Activated CD8-positive, alpha-beta memory T cell treated with anti-CD3 and anti-CD28 coated beads, Interleukin-2, amount 10 ng/mL, durations not matched to agents 7 days and 5 days (primary cell): ENCODE measurements at places on chromosomes 16 and 17. TPM values are rescaled to one million over a fixed set of nuclear protein-coding genes. Genes with fewer than 3 reads are reported as not detected.

The CCDC78 gene
- total RNA-seq = 2.9 TPM

The CDH11 gene
- not detected for total RNA-seq

The MT4 gene
- not detected for total RNA-seq

The TM4SF5 gene
- not detected for total RNA-seq

The CD300E gene
- not detected for total RNA-seq

The KRTAP4-9 gene
- total RNA-seq = not detected

GRCh38 chr17:47325176-47325575 lies 1.4 kb downstream of the EFCAB13 start:
- H3K4me1 ChIP-seq = peaks cover 15% of the 10 kb centered on the region
- H3K4me3 ChIP-seq = peak overlapping the region; percentile 98
- H3K36me3 ChIP-seq = peaks cover 1% of the 10 kb centered on the region
- H3K27me3 ChIP-seq = peaks cover 20% of the 10 kb centered on the region

DNA sequence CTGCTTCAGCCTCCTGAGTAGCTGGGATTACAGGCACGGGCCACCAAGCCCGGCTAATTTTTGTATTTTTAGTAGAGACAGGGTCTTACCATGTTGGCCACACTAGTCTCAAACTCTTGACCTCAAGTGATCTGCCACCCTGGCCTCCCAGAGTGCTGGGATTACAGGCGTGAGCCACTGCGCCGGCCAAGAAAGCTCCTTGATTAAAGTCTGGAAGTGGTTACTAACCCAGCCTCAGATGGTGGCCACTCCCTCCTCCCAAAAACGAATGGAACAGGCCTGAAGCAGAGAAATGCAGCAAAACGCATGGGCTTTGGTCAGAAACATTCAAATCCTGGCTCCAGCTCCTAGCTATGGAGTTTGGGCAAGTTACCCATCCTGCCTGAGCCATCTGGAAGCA lies 11.3 kb downstream of the FKBP10 start:
- no peak overlapping the region for H3K4me3 ChIP-seq
- H3K36me3 ChIP-seq = no peaks in the 10 kb centered on the region
- no peak for DNase-seq
- no peaks in the 10 kb centered on the region for H3K4me1 ChIP-seq
- no peak overlapping the region for H3K27ac ChIP-seq

DNA sequence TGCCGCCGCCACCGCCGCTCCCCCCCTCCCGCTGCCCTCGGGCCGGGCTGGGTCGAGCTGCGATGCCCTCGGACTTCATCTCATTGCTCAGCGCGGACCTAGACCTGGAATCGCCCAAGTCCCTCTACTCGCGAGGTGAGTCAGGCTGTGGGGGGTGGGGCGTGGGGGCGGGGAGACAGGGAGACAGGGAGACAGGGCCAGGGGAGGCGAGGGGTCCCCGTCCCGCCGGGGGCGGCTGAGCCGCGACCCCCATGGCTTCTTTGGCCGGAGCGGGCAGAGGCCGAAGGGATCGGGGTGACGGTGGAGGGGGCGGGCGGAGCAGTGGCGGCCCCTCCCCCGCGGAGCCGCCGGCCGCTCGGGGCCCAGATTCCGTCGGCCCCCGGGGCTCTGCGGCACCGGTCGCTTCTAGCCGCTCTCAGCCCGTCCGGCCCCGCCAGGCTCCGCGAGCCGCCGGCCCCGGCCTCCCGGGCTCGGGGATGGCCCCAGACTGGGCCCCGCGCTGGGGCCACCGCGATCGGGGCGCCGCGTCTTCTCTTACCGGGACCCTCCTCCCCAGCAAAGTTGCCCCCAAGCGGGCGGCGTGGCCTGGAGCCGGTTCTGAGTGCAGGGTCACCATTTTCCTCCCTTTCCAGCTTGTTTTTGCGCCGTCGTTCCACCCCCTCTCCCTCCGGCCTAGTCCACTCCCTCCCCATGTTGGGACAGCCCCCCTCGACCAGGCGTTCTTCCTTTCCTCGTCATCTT lies 644 bp downstream of the NFAT5 start:
- DNase-seq = peak; percentile 63
- no peaks in the 10 kb centered on the region for H3K27me3 ChIP-seq
- H3K4me3 ChIP-seq = peak overlapping the region; percentile 99
- peaks cover 4% of the 10 kb centered on the region for H3K36me3 ChIP-seq

DNA sequence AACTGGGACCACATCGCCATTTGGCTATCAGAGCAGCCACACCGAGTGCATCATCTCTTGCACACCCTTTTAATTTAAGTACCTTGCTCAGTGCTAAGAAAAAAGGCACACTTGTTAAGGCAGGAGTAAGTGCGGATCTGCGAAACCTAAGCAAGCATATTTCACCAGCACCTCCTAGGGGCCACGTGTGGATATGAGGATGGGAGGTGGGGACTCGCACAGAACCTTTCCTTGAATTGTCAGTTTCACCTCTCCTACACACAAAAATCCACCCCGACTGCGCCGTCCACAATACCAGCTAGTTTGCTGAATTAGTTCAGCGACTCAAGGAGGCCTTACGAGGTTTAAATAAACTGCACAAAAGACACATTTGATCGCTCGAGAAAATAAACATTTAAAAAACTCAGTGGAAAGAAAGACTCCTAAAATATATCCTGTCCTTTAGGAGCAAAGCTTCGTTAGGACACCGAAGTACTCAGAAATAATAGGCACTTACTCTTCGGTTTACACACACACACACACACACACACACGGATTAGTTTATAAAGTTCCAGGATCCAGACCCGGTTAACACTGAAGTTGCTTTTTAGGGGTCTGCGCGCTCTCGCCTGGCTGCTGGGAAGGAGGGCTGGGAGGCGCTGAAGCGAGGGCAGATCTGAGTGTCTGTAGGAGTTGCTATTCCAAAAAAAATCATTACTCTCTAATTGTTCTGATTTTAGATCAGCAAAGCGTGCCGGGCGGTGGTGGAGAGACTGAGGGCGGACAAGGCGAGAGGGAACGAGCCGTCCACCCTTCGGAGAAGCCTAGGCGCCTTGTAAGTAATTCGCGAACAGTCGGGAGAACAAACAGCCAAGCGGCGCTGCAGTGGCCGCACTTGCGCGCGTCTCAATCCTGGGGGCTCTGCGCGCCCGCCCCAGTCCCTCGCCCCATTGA lies 1.0 kb upstream of the KCNJ2 start:
- H3K36me3 ChIP-seq = no peaks in the 10 kb centered on the region
- peaks cover 63% of the 10 kb centered on the region for H3K27me3 ChIP-seq
- H3K27ac ChIP-seq = no peak overlapping the region
- peak overlapping the region; percentile 48 for H3K4me3 ChIP-seq
- DNase-seq = peak; percentile 40
- peaks cover 17% of the 10 kb centered on the region for H3K4me1 ChIP-seq

- H3K27ac ChIP-seq = no peak overlapping the region
- no peak for DNase-seq
- H3K36me3 ChIP-seq = no peaks in the 10 kb centered on the region
- H3K4me3 ChIP-seq = no peak overlapping the region
Observed at GRCh38 chr16:13307851-13308250, 406.5 kb downstream of the SHISA9 start.

DNA sequence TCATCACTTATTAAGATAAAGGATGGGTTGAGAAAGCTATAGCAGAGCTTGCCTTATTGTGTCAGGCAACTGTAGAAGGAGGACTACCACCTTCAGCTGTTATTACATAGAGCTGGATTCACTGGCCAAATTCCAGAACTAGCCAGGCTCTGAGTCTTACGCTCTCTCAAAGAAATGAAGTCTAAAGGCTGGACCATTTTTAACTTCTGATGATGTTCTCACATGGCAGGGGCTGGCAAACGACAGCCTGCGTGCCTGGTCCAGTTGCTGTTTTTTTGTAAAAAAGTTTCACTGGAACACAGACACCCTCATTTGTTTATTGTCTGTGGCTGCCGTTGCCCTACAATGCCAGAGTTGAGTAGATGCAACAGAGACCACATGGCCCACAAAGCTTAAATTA lies 21.2 kb downstream of the TRAF4 start:
- H3K4me1 ChIP-seq = peaks cover 42% of the 10 kb centered on the region
- peaks cover 10% of the 10 kb centered on the region for H3K36me3 ChIP-seq
- H3K4me3 ChIP-seq = no peak overlapping the region
- no peak overlapping the region for H3K27ac ChIP-seq

DNA sequence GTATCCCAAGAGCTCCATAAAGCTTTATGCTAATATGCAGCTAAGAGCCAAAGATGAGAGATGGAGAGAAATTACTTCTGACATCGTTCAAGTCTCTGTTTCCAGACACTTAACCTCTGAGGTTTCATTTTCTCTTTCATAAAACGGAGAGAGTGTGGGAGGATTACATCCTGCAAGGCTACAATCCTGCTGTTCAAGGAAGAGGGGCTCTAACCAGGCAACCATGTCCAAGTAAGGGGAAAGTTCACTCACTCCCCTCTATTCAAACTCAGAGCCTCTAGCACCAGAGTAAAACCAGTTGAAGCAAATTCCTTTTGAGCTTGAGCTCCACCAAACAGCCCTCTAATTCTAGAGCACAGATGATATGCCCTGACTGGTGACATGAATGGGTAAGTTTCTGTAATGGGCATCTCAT lies 397.4 kb downstream of the NPIPA8 start:
- DNase-seq = no peak
- H3K27me3 ChIP-seq = peaks cover 3% of the 10 kb centered on the region
- H3K4me3 ChIP-seq = peak overlapping the region; percentile 59
- peak overlapping the region; percentile 70 for H3K27ac ChIP-seq
- H3K36me3 ChIP-seq = no peaks in the 10 kb centered on the region

DNA sequence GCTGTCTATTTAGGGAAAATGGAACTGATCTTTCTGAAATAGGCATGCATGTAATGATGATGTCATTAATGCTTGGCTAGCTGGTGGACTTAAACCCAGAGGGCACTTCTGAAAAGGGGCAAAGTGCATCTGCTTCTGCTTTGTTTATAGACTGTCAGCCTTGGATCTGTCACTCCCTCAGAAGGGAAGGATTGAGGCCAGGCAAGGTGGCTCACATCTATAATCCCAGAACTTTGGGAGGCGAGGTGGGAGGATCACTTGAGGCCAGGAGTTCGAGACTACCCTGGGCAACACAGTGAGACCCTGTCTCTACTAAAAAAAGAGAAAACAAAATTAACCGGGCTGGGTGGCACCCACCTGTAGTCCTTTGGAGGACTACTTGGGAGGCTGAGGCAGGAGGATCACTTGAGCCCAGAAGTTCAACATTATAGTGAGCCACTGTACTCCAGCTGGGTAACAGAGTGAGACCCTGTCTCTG lies 185.5 kb downstream of the WWOX start:
- no peaks in the 10 kb centered on the region for H3K36me3 ChIP-seq
- H3K27ac ChIP-seq = no peak overlapping the region
- no peaks in the 10 kb centered on the region for H3K27me3 ChIP-seq

DNA sequence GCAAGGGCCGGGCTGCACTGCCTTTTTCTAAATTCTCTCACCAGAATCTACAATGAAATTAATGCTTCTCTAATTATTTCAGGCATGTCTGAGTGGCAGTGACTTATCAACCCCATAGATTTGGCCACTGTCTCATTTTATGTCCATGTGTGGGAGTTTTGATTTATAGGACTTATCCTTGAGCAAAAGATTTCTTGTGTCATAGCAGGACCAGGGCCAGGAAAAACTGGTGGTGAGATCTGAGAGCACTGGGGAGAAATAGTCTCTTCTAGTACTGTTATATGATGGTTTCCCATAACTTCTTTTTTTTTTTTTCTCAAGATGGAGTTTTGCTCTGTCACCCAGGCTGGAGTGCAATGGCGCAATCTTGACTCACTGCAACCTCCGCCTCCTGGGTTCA lies 1.5 kb upstream of the KRT23 start:
- no peaks in the 10 kb centered on the region for H3K4me1 ChIP-seq
- no peak overlapping the region for H3K4me3 ChIP-seq
- DNase-seq = no peak
- no peak overlapping the region for H3K27ac ChIP-seq
- H3K36me3 ChIP-seq = no peaks in the 10 kb centered on the region
- peaks cover 22% of the 10 kb centered on the region for H3K27me3 ChIP-seq

GRCh38 chr17:38815576-38816193 lies 9.4 kb downstream of the CWC25 start:
- peaks cover 29% of the 10 kb centered on the region for H3K36me3 ChIP-seq
- DNase-seq = peak; percentile 69
- H3K27me3 ChIP-seq = no peaks in the 10 kb centered on the region
- H3K4me3 ChIP-seq = no peak overlapping the region
- peak overlapping the region; percentile 71 for H3K27ac ChIP-seq

DNA sequence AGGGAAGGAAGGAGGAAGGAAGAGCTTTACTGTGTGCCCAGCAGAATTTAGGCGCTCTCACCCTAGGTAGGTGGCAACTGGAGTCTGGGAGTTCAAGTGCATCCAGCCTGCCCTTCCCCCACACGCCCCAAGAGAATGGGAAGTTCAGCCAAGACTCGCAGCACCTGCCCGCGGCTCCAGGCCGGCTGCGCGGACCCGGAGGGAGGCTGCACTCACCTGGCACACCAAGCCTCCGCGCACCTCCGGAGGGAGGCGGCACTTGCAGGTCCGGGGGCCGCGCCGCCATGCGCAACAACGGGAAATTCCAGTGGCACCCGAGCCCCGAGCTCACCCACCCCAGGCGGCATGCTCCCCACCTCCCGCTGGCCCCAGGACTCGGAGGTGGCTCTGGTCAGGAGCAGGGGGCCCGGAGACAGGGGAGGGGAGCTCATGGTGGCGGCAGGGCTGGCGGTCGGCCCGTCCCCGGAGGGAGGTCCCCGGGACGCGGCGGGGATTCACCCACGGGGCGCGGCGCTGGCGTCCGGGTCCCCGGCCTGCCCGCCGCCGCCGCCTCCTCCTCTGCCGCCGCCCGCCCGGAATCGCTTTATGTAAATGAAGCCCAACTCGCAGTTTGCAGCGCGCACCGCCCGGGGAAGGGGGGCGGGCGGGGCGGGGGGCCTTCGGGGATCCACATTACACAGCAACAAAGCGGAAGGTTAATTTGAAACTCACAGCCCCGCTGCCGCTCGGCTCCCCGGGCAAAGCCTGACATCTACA lies at the start of gene ZFHX3:
Gene ZFHX3 (minus strand): TSS at position 593 of the 756 bp plus-strand sequence. CDS start 87,983 bp downstream, outside the sequence.
- H3K27ac ChIP-seq = no peak within 1 kb of the TSS
- peaks cover 33% of the 10 kb centered on the region for H3K27me3 ChIP-seq
- no peaks in the 10 kb centered on the region for H3K36me3 ChIP-seq

DNA sequence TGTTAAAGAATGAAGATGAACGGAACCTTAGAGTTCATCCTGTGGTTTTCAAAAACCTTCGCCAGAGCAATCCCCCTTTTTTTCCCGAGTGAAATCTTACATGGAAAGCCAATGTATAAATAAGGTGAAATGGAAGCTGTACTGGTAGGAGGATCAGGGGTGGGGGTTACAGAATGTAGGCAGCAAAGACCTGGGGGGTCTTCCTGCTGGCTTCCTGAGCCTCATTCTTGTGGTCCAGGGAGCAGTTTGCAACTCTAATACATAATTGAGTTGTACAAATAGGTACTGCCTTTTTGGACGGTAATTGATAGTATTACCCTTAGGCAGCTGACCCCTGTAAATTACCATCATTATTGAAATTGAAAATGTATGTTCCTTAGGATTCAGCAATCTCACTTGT lies 34.1 kb downstream of the KSR1 start:
- H3K27ac ChIP-seq = no peak overlapping the region
- DNase-seq = no peak
- H3K36me3 ChIP-seq = peaks cover 8% of the 10 kb centered on the region
- no peak overlapping the region for H3K4me3 ChIP-seq
- H3K4me1 ChIP-seq = peaks cover 33% of the 10 kb centered on the region
- H3K27me3 ChIP-seq = no peaks in the 10 kb centered on the region

GRCh38 chr17:57262557-57262956 lies 6.2 kb downstream of the MSI2 start:
- no peak for DNase-seq
- no peak overlapping the region for H3K27ac ChIP-seq
- H3K4me3 ChIP-seq = no peak overlapping the region
- H3K36me3 ChIP-seq = peaks cover 76% of the 10 kb centered on the region
- no peaks in the 10 kb centered on the region for H3K27me3 ChIP-seq
